Right forelimb (tissue), 1 donor: ENCODE measurements at places on chromosomes 5 and 9.

GRCh38 chr5:176682016-176682531 is 34.8 kb downstream of the TSPAN17 start:
- DNase-seq = no peak

DNA sequence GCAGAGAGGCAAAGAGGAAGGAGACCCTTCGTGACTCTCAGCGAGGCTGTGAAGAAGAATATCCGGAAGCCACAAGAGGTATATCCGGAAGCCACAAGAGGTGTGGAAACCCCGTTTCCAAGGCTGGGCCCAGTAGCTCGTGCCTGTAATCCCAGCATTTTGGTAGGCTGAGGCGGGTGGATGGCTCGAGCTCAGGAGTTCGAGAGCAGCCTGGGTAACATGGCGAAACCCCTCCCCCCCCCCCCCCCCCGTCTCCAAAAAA is 612 bp upstream of the BBLN start:
- no peak for DNase-seq

GRCh38 chr9:89278551-89278950 is 32.4 kb upstream of the CKS2 start:
- DNase-seq = no peak

- DNase-seq = no peak
Observed at GRCh38 chr5:151347369-151347768, at the start of gene SLC36A2. Gene SLC36A2, minus strand, starts transcription at chr5:151347559. Its CDS starts 99 bp downstream, at chr5:151347460.
